Stimulated activated CD8-positive, alpha-beta memory T cell treated with anti-CD3 and anti-CD28 coated beads, Interleukin-15, amount 100 ng/mL, for 4 hours (primary cell): ENCODE measurements at places on chromosomes 5 and 9.

DNA sequence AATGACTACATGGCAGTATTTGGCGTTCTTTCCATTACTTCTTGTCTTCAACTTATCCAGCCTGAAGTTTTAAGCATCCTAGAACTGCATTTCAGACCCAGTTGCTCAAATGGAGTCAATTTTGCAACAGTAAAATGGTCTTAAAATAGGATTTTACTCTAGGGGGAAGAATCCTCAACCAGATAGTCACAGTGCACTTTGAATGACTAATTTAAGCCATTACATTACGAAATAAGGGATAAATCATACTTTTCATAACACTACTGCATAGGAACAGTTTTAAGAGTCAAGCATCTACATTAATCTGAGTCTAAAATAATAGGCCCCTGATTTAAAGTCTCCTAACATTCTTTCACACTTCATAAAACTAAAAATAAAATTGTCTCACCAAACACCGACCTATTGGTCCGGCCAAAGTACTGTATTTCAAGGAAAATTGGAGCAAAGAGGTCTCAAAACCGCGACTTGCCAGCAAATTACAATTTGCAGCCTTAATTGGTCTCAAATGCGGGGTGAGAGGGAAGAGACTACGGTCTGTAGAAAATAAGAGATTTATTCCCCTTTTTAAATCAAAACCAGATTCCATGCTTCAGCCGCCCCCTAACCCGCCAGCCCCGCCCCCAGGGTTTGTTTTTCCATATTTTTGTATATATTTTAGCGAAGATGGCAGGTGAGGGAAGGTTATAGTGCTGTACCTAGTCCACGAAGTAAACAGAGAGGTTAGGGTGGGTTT lies 1.2 kb upstream of the SMARCA2 start:
- DNase-seq, result no peak

DNA sequence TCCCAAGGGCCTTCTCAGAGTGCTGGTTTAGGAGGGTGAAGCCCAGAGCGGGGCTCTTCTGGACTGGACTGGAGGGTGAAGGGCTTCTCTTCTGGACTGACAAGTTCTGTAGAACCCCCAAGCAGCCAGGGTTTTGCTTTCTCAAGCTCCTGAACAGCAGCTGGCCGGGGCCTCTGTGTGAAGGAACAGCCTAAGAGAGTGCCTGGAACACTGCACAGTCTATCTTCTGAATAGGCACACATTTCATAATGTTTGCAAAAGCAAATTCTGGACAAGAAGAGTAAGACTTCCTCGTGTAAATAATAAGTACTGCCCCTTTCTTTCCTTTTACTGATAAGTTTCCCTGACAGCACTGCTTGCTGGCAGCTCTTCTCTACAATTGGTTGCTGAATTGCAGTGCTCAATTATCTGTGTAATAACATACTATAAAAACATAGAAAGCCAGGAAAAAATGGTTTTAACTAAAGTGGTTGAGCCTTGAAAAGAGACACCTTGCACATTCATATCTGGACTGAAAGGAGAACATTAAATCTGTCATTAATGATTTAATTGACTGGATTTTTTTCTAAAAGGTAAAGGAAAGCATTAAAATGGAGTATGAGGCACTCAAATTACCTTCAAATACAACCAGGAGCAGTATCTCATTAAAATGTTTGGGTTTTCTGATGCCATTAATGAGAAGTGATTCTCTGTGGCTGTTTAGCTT lies 20.5 kb downstream of the MAST4 start:
- DNase-seq, result no peak

- no peak for DNase-seq
Observed at GRCh38 chr5:62043289-62044280, 262.4 kb upstream of the KIF2A start.

- no peak for DNase-seq
Observed at GRCh38 chr5:10235350-10235749, 14.3 kb downstream of the ATPSCKMT start.

DNA sequence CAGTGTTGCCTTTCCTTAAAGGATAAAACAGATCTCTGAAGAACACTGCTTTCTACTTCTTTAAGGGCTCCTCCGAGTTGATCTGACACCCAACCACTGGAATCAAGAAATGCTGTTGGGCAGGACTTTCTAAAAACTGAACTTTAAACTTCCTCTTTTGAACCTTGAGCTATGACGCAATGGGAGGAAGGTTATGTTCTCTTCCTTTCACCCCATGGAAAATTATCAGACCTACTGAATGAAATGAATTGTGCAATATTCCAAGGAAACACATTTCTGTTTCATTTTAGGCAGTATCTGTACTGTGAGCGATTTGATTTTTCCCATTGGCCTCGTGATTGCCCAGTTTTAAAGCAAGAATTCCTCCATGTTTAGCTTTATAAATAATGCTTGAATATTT lies 206.0 kb upstream of the PRR16 start:
- no peak for DNase-seq

- DNase-seq, result no peak
Observed at GRCh38 chr5:33310451-33310850, 130.3 kb upstream of the TARS1 start.

DNA sequence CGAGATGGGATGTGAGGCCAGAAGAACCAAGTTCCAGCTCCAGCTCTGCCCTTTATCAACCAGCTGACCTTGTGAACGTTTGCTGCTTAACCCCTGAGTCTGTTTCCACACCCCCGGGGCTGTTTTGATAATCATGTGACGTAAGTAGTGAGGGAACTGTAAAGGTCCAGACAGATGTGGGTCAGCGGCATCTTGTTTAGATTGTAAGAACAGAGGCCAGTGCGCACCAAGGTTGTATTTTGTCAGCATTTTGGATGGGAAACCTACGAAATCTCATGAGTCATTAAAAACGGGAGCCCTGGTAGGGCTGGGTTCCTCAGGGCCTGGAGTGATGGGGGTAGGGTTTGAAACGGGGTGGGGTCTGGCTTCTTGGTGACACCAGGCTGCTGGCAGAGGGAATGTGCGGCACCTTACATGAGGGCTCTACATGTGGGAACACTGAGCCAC lies 13.8 kb upstream of the COL15A1 start:
- DNase-seq, result no peak

- DNase-seq, result no peak
Observed at GRCh38 chr5:176440927-176441706, 7.1 kb upstream of the FAF2 start.

DNA sequence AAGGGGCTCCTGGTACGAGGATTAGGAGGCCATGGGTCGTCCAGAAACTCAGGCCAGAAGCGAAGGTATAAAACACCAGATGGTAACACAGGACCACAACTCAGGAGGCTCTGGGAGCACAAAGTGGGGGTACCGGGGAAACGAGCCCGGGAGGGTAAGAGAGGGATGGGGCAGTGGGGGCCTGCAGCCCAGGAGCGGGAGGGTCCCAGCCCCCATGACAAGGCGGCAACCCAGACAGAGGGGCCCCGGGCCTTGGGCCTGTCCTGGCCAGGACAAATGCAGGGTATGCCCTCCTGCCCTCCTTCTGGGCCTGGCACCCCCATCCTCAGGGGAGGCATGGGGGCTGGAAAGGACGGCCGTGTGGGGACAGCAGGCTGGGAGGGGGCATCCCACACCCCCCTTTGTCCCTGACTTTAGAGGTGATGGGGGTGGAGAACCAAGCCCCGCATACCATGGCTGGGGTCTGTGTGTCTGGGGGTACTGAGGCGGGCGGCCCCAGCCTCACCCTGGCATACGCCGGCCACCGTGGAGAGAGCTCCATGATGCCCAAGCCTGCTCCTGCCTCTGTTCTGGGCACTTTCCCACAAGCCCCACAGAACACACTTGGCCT lies 47.0 kb upstream of the EXOC3 start:
- no peak for DNase-seq

- no peak for DNase-seq
Observed at GRCh38 chr5:173317852-173318251, 10.4 kb downstream of the STC2 start.
